ENCODE measurements at places on chromosomes 5 and 9.

GRCh38 chr9:70402213-70402612 lies 12.2 kb downstream of the KLF9 start:
- no peak for DNase-seq

- no peak for DNase-seq
Observed at GRCh38 chr5:142722146-142722545, 36.3 kb upstream of the FGF1 start.

GRCh38 chr9:78921341-78921740 lies 624.4 kb downstream of the PSAT1 start:
- DNase-seq: no peak

GRCh38 chr9:127965953-127966352 lies 14.8 kb downstream of the EEIG1 start:
- no peak for DNase-seq

DNA sequence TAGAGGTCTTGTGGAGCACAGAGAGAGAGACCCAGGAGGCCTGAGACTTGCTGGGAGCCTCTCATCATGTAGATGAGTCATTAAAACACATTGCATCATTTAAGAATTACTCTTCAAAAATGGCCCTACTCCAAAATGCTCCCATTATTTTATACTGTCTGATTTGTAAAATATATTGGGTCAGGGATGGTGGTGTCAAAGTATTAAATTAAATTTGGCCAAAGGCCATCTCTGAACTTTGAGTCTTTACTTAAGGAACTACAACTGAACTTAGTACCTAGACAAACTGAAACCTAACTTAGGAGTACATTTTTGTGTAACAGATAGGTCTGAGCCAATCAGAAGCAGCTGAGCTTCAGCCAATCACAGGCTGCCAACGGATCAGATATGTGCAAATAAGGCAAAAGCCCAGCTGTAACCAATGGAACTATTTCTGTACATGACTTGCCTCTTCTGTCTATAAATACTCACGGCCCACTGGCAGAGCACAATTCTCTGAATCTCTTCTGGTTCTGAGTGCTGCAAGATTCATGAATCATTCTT lies 657.2 kb downstream of the TLE1 start:
- DNase-seq: no peak

GRCh38 chr5:127744241-127744640 lies 41.0 kb downstream of the CCDC192 start:
- no peak for DNase-seq

GRCh38 chr9:126569036-126569435 lies 44.7 kb upstream of the LMX1B start:
- DNase-seq: no peak

All from stimulated activated CD8-positive, alpha-beta memory T cell treated with anti-CD3 and anti-CD28 coated beads, Interleukin-4, amount 100 ng/mL, for 1 hour (primary cell).